ENCODE measurements at places on chromosomes 3 and 15.

DNA sequence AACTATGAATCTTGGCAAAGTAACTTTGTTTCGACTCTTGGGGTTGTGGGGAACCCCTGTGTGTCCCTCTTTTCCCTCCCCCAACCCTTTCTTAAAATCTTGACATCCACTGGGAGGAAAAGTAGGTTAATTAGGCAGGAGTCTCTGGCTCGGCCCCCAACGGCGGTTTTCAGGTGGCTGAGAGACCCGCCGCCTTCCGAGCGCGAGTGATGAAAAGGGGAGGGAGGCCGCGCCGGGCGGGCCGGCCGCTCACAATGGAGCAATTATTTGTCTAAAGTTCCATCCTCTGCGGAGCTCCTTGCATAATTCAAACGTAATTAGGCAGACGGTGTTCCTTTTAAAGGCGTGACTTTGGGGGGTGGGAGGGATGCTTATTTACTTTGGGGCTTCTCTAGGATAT is 51.7 kb downstream of the ZIC4 start:
- DNase-seq, result no peak

- no peak for DNase-seq
These were observed 141.5 kb upstream of the TBL1XR1 start for GRCh38 chr3:177338697-177339219.

DNA sequence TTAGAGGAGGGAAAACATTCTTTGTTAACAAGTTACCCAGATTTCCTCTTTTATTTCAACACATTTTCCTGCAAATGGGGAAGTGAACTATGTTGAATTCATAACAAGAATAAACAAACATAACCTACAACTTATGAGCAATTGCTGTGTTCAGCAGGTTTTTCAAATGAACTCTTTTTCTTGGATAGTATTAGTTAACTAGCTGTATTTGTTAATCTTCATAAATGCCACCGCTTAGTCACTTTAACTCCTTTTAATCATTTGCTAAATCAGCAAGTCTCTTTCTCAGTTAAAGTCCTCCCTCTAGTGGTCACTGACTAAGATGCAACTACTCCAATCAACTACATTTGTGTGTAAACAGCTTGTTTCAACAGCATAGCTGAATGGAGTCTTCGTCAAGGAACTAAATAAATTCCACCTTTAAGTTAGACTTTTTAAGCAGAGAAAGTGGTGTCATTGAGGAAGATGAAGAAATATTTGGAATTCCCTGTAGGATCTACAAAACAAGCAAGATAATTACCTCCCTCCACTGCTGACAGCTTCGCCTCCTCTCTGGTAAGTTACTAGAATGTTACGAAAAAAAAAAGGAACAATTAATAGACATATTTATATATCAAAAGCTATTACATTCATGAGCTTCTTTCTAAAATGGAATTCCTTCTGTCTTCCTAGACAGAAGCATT is 1122.0 kb downstream of the ROBO1 start:
- DNase-seq, result peak; percentile 62

GRCh38 chr15:88727439-88727838 is 75.8 kb upstream of the ACAN start:
- DNase-seq, result no peak

DNA sequence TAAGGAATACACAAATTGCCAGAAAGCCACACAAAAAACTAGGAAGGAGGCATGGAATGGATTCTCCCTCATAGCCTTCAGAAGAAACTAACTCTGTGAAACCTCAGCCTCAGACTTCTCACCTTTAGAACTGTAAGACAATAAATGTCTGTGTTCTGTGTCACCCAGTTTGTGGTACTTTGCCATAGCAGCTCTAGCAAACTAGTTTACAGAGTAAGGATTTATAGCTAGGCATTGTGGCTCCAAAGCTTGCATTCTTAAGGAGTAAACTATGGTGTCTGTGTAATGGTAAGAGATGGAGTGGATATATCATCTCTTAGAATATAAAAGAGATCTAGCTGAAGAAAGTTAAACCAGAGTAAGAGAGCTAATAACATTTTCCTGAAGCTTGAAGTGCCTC is 18.9 kb downstream of the EPHA6 start:
- DNase-seq, result no peak
